ENCODE measurements at places on chromosomes 3 and 15. TPM values are rescaled to one million over a fixed set of nuclear protein-coding genes. Genes with fewer than 3 reads are reported as not detected.
A peak's percentile ranks its signal among the peaks of the same experiment; 100 is the strongest.

RBP2 gene
- total RNA-seq = not detected

GOLGA6L7 gene
- not detected for total RNA-seq

- peak; percentile 46 for DNase-seq
Measured at GRCh38 chr15:100572362-100572983, 29.5 kb downstream of the LINS1 start.

IL20RB gene
- total RNA-seq = 3.5 TPM

DNA sequence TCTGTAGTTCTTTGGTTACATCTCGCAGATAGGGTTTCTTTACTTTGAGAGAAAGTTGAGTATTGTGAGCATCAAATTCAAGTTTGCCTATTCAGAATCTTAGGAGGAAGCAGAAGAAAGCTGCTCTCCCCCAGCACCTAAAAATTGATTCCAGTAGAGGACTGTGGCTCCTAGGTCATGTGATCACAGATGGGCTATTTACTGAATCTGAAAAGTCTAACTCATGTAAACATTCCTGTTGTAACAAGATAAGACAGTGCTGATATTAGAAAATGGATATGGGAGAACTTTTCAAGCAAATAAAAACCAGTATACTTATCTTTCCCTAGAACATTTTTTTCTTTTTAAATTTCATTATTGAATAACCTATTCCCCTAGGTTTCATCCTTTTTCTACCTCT is 308.4 kb upstream of the SLITRK3 start:
- DNase-seq = no peak

DNA sequence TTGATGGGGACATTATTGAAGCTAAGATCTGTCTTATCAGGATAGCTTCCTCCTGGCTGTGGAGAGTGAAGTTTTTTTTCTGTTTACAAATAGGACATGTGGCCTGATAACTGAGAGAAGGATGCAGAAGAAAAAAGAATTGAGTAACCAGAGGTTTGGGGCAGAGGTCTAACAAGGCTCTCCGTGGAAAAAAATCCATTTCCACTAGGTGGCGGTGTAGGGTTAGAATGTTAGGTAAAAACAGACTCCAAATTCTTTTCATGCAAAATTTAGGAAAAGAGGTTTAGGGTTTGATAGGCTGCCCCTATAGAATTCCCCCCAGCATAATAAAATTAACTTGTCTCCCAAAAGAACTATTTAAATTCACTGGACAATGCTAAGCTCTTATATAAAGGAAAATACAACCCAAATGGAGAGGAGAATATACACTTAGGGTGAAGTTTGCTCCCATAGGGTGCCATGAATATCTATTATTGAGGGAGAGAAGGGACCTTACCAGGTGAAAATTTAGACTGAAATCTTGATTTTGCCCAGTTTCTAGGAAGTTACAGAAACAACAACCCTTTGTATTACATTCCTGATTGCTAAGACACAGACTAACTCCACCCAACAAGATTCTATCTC is 1560.4 kb downstream of the OTOL1 start:
- DNase-seq = no peak

GRCh38 chr3:172591876-172592771 is 68.9 kb upstream of the TNFSF10 start:
- DNase-seq = peak; percentile 44

DNAJA4 gene
- 44.5 TPM for total RNA-seq

- DNase-seq = no peak
Measured at GRCh38 chr3:10933805-10934481, 58.6 kb upstream of the SLC6A1 start.

GCSAM gene
- 14.1 TPM for total RNA-seq

PIK3CB gene
- 22.2 TPM for total RNA-seq

TMEM212 gene
- total RNA-seq = not detected

RAB6B gene
- not detected for total RNA-seq

DNA sequence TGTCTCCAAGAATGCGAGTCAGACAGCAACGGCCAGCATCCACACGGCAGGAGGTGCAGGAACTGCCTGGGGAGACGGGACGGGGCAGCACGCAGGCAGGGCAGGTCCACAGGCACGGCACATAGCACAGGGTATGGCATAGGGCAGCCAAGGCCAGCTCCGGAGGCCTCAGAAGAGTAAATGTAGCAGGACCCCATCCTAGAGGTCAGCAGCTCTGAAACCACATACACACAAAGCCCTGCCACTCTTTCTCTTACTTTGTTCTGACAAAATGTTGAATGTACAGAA is 26.9 kb downstream of the ZXDC start:
- DNase-seq = no peak

DNA sequence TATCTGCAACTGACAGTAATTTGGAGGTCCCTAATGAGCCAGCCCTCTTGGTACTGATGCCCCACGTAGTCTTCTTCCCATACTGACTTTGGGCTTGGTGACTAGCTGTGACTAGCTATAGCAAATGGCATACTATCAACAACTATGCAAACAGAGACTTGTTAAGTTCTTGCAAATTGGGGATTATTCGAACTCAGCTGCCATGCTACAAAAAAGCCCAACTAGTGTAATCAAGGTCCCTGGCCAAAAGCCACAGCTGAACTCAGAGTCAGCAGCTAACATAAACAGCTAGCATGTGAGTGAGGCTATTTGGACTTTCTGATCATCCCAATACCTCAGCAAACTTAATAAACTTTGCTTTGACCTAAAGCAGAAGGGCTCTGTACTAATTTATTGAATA is 121.2 kb upstream of the PLXND1 start:
- no peak for DNase-seq

SLC6A11 gene
- total RNA-seq = not detected

DNA sequence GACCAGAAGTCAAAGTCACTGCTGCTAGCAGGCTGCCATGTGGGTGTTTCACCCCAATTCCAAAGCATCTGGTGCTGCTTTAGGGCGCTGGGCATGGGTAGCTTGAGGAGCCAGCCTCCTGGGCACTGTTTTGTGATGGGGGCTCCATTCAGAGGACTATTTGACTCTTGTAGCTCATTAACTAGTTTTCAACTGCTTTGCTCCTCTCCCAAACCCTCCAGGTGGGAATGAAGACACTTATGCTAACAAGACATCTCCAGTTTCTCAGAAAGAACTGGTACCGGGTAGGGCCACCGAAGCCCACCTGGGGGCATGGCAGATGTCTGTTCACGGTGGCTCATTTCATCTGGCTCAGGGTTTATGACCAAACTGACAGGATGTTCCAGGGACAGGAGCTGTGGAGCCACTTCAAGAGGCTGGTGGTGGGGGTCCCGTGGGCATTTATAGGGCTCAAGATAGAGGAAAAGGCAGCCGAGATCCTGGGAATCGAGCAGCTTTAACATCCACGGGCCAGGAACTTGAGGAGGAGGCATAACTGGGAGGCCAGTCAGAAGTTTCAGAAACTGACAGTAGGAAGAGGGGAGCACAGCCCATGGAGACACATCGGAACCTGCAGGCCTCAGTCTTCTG is 17.7 kb downstream of the AMOTL2 start:
- no peak for DNase-seq

- peak; percentile 71 for DNase-seq
Measured at GRCh38 chr15:74780523-74781430, 1.1 kb upstream of the CSK start.

- no peak for DNase-seq
Measured at GRCh38 chr3:175146258-175146657, 287.1 kb downstream of the NAALADL2 start.

GRCh38 chr3:113952921-113953320 is 5.1 kb downstream of the ZDHHC23 start:
- no peak for DNase-seq

GRCh38 chr3:37993460-37993819 is 2.9 kb downstream of the VILL start:
- DNase-seq = no peak

- DNase-seq = no peak
Measured at GRCh38 chr15:24075420-24076089, 388.4 kb upstream of the NDN start.

PLA2G4E gene
- not detected for total RNA-seq

DNA sequence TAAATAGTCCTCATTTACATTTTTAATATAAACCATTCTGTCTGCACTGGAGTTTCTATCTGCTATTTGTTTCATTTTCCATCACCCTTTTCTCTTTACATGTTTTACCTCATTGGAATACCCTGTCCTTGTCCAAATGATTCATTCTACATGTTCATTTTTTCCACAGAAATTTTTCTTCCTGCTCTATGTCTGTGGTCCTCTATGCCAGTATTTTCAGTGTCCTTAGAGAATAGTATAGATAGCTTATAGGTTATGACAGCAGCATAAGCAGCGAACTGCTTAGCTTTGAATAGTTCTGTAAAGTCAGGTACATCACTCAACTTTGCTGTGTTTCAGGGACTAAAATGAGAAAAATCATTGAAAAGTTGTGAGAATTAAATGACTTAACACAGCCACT is 742.3 kb upstream of the CBLB start:
- no peak for DNase-seq

GOLGA8O gene
- 3.7 TPM for total RNA-seq

- no peak for DNase-seq
Measured at GRCh38 chr3:150097588-150097890, 126.8 kb upstream of the PFN2 start.

GRCh38 chr3:30161375-30161774 is 445.0 kb upstream of the TGFBR2 start:
- no peak for DNase-seq

DNA sequence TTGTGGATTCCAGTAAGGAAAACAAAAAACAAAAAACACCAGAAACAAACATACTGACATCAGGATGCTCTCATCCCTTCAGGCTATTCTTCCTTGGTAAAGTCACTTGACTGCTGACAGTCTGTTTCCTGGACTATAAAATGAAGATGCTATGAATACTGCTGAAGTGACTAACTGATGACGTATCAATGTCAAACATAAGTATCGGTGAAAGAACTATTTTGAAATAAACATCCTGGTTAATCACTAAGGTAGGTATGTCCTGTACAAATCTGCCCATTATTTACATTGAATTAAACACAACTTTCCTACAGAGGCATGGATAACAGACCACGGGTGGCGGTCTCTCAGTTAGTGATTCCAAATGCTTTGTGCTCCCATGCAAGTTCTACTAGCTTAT is 45.9 kb downstream of the CHAC1 start:
- DNase-seq = no peak

DNA sequence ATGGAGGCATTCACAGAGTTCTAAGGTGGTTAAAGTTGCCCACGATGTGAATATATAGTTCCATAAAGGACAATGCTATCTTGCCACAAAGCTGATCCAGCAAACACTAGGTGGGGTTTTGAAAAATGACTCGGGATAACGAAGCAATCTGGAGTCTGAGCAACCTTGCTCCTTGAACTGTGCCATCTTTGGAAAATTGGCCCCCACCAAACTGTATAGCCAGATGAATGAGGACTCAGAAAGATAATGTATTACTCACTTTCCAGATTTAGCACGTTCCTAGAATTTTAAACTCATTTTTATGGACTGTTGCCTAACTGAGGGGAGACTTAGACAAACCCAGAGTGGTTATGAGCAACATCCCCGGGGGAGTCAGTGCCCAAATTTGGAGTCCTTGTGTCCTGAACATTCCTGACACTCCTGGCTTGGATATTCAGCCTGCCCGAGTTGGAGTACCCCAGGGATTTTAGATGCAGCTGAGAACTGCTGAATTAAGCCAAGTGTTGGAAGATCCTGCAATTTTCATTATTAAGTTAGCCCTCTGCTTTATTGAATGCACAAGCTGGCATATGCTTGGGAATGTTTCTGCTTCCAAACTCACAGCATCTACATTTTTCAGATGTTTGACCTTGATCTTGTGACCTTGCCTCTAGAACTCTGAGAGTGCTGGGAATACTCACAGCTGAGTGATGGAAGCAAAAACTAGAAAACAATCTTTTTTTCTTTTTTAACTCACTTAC is 8.8 kb upstream of the MAGI1 start:
- no peak for DNase-seq

GRCh38 chr15:73232776-73233175 is 136.0 kb downstream of the HCN4 start:
- DNase-seq = no peak

SLC22A14 gene
- not detected for total RNA-seq

TICRR gene
- total RNA-seq = 0.20 TPM

GRCh38 chr15:75073197-75073596 is 49.8 kb downstream of the PPCDC start:
- no peak for DNase-seq

GRCh38 chr15:66764072-66764786 is 62.2 kb downstream of the SMAD6 start:
- no peak for DNase-seq

- no peak for DNase-seq
Measured at GRCh38 chr3:30602946-30603345, 3.5 kb upstream of the TGFBR2 start.

LYZL4 gene
- total RNA-seq = not detected

CCR8 gene
- 0.43 TPM for total RNA-seq

- no peak for DNase-seq
Measured at GRCh38 chr3:195131176-195131575, 139.8 kb downstream of the XXYLT1 start.

GRCh38 chr3:170562080-170562479 is 23.8 kb downstream of the SLC7A14 start:
- no peak for DNase-seq

- no peak for DNase-seq
Measured at GRCh38 chr3:134904241-134904771, 109.2 kb downstream of the EPHB1 start.

DNA sequence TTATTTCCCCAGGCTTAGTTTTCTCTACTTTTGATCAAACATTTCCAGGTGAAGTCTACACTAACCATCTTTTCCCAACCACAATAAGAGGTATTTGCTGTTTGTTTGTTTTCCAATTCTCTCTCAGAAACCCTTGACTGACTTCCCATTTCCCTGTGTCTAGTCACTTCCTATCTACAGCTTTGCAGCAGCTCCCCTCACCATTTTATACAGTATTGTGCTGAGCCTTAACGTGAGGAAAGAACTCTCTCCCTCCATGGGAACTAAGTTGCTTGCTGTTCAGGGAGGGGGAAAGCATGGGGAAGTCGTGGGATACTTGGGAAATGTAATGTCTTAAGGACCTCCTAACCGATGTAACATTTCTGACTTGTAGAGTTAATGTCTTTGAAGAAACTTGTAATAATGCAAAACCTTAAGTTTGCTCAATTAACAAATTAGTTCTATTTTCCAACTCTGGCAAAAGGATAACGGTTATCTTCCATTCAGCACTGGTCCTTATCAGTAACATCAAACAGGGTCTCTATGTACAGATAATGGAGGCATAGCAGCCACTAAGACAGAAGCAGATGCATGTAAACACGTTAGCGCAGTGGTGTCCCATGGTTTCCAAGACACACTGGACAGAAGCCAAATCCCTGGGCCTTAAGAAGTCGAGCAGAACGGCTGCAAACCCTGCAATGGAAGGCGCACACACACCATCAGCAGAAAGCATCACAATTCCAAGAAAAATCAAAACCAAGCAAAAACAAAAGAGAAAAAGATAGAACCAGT is 39.7 kb downstream of the NPTN start:
- no peak for DNase-seq

- peak; percentile 30 for DNase-seq
Measured at GRCh38 chr3:32018757-32019564, 37.4 kb downstream of the ZNF860 start.

GRCh38 chr3:63193647-63194046 is 84.5 kb upstream of the SYNPR start:
- DNase-seq = no peak

DNA sequence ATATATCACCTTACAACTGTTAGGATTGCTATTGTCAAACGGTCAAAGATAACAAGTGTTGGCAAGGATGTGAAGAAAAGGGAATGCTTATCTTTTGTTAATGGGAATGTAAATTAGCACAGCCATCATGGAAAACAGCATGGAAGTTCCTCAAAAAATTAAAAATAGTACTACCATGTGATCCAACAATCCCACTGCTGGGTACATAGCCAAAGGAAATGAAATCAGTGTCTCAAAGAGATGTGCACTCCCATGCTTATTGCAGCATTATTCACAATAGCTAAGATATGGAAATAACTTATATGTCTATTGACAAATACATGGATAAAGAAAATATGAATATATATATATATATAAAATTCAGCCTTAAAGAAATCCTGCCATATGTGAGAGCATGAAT is 274.6 kb downstream of the EDEM1 start:
- no peak for DNase-seq

Data from naive thymus-derived CD4-positive, alpha-beta T cell (primary cell).